ENCODE measurements at places on chromosomes 7 and 10.

DNA sequence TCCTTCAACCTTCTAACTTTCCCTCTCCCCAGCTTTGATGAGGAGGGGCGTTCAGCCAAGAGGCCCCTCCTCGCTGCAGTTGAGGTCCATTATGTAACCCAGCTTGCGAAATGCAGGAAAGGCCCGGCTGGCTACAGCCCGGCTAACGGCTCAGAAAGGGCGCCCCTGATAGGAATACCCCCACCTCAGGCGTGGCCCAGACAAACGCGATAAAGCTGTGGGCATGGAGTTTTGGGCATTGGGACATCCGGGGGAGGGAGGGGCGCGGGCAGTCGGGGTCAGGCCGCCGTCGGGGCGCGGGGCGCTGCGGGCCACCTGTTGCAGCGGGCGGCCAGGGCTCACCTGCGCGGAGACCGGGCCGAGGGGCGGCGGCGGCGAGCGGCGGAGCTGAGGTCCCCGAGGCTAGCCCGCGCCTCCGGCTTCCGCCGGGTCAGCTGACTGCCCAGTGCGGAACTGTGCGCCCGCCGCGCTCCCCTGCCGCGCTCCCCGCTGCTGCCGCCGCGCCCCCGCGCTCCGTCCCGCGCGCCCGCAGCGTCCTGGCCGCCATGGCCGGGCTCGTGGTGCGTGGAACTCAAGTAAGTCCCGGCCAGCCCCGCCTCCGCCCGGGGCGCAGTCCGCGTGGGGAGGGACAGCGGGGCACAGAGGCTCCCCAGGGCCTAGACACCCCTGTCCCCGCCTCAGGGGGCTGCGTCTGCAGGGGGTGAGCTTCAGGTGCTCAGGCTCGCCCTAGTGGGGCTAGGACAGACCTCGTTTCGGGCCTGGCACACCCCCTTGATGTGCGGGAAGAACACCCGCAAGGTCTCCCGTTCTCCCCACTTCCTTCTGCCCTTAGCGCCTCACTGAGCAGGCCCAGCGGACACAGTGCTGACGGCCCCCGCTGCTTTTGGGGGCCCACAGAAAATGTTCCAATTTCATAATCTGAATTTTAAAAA is at the start of gene LRMDA:
Gene LRMDA (plus strand): TSS at position 445 of the 932 bp plus-strand sequence.
- DNase-seq = no peak

GRCh38 chr7:73901231-73901822 is 40.4 kb downstream of the TMEM270 start:
- DNase-seq = no peak

DNA sequence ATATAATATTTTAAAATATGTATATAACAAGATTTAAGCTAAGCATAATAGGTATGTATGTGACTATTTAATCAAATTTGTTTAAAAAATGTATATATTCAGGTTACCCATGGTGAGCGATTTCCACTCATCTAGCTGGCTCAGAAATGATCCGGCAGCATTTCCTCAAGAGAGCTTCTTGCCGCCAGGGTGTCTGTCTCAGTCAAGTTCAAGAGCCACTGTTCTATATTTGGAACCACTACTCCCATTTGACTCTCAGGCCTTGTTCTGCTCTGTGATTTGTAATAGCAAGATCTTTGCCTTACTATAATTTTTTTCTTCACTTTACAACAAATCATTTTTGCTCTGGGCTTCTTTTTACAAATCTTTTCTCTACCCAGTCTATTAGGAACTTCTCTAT is 48.7 kb upstream of the CNTNAP2 start:
- no peak for DNase-seq

DNA sequence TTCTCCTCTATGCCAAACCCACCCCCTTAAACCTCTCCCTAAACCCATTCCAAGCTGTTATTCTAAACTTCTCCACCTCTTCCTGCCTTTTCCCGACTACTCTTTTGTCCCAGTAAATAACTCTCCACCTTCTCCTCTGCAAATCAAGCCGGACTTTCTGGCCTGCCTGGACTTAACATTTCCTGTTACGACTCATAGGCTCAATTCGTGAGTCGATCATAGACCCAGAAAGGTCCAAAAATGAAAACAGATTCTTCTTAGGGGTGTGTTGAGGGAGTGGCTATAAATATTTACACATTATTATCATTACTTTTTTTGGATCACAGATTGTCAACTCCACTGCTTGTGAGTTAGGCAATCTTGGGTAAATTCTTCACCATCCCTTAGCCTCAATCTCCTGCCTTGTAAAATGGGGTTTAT is 59.0 kb upstream of the HABP2 start:
- no peak for DNase-seq

GRCh38 chr7:112084520-112084971 is 121.7 kb downstream of the DOCK4 start:
- no peak for DNase-seq

DNA sequence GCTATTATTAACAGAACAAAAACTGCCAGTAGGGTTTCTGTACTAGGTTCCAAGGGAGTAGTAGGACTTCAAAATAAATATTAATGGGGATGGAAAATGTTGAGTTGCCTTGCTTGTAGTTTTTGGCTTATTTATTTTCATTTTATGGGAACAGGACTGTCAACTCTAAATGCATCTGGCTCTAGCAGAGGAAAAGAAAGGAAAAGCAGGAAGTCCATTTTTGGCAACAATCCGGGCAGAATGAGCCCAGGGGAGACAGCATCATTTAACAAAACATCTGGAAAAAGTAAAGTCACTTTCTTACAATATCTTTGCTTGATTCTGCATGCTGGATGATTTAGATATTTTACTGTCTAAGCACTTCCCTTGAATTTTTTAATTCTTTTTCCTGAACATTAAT is 69.4 kb downstream of the NOC3L start:
- DNase-seq = no peak

DNA sequence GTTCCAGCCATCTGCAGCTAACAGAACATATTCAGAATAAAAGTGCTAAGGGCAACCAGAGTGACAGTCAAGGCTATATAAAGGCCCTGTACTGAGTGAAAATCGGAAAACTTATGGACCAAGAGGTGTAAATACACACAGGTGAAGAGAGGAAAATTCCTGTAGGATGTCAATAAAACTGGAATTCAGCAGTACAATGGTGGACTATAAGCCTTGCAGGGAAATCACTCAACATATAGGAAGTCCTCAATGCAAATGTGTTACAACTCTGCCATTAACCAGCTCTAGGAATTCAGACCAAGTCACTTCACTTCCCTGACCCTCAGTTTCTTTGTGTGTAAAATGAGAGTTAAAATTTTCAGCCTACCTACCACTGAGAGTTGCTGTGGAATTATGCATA is 7.7 kb downstream of the USP6NL start:
- DNase-seq = no peak

- no peak for DNase-seq
These were observed 256.1 kb downstream of the GRM8 start for GRCh38 chr7:126996659-126997058.

Measured in K562 (cell line).